HepG2 (cell line): ENCODE measurements at places on chromosomes 7 and 10.
A peak's percentile ranks its signal among the peaks of the same experiment; 100 is the strongest.

- DNase-seq, result no peak
Measured at GRCh38 chr10:103042129-103042528, 124.0 kb downstream of the CNNM2 start.

- DNase-seq, result no peak
Measured at GRCh38 chr7:27759491-27759890, 19.5 kb downstream of the TAX1BP1 start.

- no peak for DNase-seq
Measured at GRCh38 chr7:94933256-94933990, 26.0 kb downstream of the PPP1R9A start.

DNA sequence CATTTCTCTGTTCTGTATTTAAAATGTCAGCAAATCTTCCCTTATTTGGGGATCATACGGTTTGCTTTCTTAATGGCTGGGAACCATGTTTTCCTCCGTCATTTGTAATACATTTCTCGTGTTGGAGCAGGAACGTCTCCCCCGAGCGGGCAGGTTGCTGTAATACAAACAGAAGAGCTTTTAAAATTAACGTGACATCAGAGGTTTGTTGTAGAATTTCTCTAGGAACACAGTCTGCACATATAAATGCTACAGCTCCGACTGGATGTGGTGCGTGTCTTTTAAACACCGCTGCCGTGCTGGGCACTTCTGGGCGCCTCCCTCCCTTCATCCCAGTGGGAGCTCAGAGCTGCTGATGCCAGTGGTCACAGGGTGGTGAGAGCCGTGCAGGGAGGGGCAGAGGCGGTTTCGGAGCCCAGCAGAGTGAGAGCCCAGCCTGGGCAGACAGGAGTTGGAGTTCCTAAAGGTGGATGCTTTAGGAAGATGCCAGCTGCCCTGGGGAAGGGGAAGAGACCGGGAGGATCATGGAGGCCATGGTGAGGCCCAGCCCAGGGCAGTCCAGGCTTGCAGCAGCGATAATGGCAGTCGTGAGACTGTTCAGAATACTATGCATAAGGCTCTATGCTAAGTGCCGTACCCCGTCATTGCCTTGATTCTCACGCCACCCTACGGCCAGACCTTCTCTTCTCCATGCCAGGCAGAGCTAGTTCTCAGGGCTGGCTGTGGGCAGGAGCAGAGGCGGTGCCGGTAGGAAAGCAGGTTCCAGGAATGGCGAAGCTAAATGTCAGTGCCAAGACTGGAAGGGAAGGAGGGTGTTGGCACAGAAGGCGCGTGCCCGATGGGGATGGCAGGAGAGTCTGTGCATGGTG, 96.2 kb downstream of the GLRX3 start:
- DNase-seq, result no peak

DNA sequence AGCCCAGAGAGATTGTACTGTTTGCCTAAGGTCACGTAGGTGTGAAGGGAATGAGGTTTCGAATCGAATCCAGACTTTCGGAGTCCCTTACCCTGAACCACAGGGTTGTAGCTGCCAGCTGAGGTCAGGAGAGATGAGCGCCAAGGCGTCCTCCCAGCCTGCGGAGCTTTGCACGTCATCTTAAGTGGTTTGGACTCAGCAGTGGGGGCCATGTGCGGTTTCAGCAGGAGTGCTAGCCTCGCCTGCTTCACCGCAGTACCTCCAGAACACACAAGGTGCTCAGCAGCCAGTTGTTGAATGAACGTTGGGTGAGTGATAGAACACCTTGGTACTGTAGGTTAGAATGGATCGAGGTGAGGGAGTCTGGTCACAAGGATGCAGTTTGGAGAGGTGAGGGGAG, 74.9 kb upstream of the PPIF start:
- DNase-seq, result no peak

- no peak for DNase-seq
Measured at GRCh38 chr7:47536661-47537611, 45.0 kb downstream of the TNS3 start.

GRCh38 chr7:141590666-141591065, 39.5 kb downstream of the AGK start:
- DNase-seq, result no peak

- DNase-seq, result no peak
Measured at GRCh38 chr7:85620936-85621685, 434.3 kb upstream of the SEMA3D start.

- no peak for DNase-seq
Measured at GRCh38 chr7:121633186-121633585, 237.1 kb upstream of the FAM3C start.

DNA sequence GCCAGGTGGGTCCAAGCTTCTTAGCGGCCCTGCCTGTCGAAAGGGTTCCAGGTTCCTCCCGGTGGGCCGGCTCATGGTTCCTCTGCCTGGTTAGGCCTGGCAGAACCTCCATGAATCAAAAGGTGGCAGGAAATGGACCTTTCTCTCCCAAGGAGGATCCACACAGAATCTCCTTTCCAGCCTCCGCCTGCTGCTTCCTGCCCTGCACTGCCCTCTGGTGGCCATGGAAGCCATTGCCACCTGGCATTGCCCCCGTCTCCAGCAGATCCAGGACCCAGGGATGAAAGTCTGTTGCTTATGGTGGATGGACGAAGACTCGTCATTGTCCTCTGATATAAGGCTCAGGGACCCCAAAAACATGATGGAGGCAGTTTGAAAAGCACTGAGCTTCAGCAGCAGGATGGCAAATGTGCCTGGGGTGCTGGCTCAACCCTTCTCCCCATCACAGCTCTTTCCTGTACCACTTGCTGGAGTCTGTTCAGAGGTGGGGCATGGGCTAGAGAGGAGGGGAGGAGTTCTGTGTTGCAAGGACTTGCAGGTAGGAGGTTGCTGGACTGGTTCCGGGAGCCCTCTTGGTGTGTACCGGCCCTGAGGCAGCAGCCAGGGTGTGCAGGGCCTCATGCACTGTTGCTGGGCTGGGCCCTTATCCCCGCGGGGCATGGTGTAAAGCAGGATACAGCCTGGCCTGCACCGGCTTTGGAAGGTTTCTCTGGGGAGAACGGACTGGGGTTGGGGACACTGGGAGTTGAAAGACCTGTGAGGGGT, 11.3 kb upstream of the INMT start:
- DNase-seq, result peak; percentile 29

DNA sequence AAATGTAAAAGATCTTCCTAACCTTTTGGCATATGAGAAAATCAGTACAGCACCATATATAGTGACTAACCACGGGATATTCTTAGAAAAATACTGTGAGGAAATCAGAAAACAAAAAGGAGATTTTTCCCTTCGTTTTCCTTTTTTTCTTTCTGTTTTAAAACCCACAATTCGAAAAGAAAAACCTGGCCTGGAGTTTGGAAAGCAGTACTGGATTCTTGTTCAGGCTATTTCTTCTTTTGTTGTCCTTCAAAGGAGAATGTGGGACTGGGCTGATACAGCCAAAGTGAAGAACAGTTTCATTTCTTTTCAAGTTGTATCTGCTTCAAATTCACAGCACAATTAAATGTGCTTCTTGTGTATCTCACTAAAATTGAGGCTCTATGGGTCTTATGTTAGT, 156.8 kb upstream of the PHYHIPL start:
- DNase-seq, result no peak

- no peak for DNase-seq
Measured at GRCh38 chr7:22697876-22698606, 29.0 kb upstream of the IL6 start.

DNA sequence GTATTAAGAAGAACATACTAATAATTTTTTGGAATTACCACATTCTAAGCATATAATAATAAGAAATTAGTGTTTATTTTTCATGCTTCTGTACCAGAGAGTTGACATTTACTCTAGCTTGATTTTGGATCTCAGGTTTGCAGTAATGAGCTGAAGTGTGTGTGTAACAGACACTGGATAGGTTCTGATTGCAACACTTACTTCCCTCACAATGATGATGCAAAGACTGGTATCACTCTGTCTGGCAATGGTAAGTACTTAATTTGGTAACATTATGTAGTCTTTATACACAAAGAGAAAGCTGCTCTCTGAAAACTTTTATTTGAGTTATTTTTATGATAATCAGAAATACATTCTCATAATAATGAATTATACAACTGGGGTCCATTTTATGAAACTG, 54.1 kb downstream of the SRI start:
- DNase-seq, result no peak
